ENCODE measurements at places on chromosomes 16 and 17. TPM values are rescaled to one million over a fixed set of nuclear protein-coding genes. Genes with fewer than 3 reads are reported as not detected.

Gene RUSF1
- 22.8 TPM for polyA plus RNA-seq

Gene CACNG1
- not detected for polyA plus RNA-seq

Gene SDF2
- polyA plus RNA-seq = 52.1 TPM

Gene LRRC46
- 1.2 TPM for polyA plus RNA-seq

Gene ITGA2B
- not detected for polyA plus RNA-seq

Gene JPH3
- not detected for polyA plus RNA-seq

Gene IL17C
- polyA plus RNA-seq = not detected

Gene ABCA5
- polyA plus RNA-seq = 9.6 TPM

Gene NUP88
- 96.0 TPM for polyA plus RNA-seq
